Activated naive CD8-positive, alpha-beta T cell treated with anti-CD3 and anti-CD28 coated beads, Interleukin-2, amount 10 ng/mL, durations not matched to agents 7 days and 5 days (primary cell): ENCODE measurements at places on chromosomes 4 and X.

DNA sequence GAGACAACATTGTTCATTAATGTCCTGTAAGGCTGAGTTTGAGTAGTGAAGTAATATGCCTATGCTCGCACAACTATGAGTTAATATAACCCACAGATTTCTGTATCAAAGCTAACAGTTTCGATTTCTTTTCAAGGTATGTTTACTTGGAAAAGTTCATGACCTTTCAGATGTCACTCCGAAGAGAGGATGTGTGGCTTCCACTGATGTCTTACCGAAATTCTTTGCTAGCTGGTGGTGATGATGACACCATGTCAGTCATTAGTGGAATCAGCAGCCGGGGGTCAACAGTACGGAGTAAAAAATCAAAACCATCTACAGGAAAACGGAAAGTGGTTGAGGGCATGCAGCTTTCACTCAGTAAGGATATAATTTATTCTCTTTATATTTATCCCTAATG lies 124.9 kb downstream of the STAG2 start:
- H3K27ac ChIP-seq: peak overlapping the region; percentile 87
- H3K4me1 ChIP-seq: peaks cover 23% of the 10 kb centered on the region
- H3K36me3 ChIP-seq: peaks cover 24% of the 10 kb centered on the region
- no peaks in the 10 kb centered on the region for H3K27me3 ChIP-seq
- H3K4me3 ChIP-seq: peak overlapping the region; percentile 69
- DNase-seq: no peak

- no peak overlapping the region for H3K4me3 ChIP-seq
- no peaks in the 10 kb centered on the region for H3K36me3 ChIP-seq
- peaks cover 21% of the 10 kb centered on the region for H3K27me3 ChIP-seq
- H3K27ac ChIP-seq: no peak overlapping the region
- DNase-seq: peak; percentile 28
- no peaks in the 10 kb centered on the region for H3K4me1 ChIP-seq
These were observed 343.5 kb downstream of the RAPGEF2 start for GRCh38 chr4:159446266-159446976.

GRCh38 chrX:22445880-22446279 lies 173.2 kb downstream of the CBLL2 start:
- H3K4me3 ChIP-seq: no peak overlapping the region
- H3K27me3 ChIP-seq: no peaks in the 10 kb centered on the region
- H3K4me1 ChIP-seq: no peaks in the 10 kb centered on the region
- no peaks in the 10 kb centered on the region for H3K36me3 ChIP-seq

DNA sequence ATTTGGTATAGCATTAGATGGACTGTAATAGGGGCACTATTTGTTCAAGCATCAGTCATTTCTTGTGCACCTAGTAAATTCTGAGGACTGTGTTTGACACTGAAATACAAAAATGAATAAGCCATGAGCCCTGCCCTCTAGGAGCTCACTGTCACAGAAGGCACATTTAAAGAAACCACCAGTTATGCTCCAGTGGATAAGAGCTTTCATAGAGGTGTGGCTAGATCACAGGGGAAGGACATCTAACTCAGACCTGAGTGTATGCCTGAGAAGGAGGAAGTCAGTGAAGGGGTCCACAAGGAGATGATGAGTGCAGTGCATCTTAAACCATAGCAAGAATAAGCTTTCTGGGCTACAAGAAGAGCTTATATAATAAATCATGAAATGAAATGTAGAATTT lies 40.1 kb downstream of the BTC start:
- no peaks in the 10 kb centered on the region for H3K36me3 ChIP-seq
- H3K27me3 ChIP-seq: no peaks in the 10 kb centered on the region
- H3K27ac ChIP-seq: no peak overlapping the region
- no peaks in the 10 kb centered on the region for H3K4me1 ChIP-seq

GRCh38 chrX:45007598-45007997 lies 134.6 kb downstream of the KDM6A start:
- no peak overlapping the region for H3K4me3 ChIP-seq
- no peak for DNase-seq

GRCh38 chr4:67483868-67484602 lies 61.3 kb downstream of the CENPC start:
- H3K27ac ChIP-seq: no peak overlapping the region
- no peaks in the 10 kb centered on the region for H3K27me3 ChIP-seq
- no peaks in the 10 kb centered on the region for H3K4me1 ChIP-seq

DNA sequence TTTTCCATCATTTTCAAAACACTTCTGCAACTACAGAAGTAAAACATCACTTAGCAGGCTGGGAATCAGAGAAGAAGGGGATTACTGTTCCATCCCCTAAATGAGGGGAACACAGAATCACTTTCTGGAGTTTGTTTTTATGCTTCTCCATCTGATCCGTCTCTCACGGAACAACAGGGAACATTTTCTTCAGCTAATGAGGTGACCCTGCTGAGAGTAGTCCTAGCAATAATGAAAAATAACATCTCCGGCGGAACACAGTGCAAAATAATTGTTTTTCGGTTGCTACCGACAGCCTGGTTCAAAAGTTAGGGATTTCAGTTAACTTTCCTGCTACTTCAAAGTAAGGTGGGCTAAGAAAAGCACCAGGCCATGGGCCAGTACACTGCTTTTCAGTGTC lies 322.9 kb downstream of the UNC5C start:
- H3K4me3 ChIP-seq: no peak overlapping the region
- no peaks in the 10 kb centered on the region for H3K27me3 ChIP-seq
- H3K36me3 ChIP-seq: no peaks in the 10 kb centered on the region
- no peaks in the 10 kb centered on the region for H3K4me1 ChIP-seq
- no peak overlapping the region for H3K27ac ChIP-seq

DNA sequence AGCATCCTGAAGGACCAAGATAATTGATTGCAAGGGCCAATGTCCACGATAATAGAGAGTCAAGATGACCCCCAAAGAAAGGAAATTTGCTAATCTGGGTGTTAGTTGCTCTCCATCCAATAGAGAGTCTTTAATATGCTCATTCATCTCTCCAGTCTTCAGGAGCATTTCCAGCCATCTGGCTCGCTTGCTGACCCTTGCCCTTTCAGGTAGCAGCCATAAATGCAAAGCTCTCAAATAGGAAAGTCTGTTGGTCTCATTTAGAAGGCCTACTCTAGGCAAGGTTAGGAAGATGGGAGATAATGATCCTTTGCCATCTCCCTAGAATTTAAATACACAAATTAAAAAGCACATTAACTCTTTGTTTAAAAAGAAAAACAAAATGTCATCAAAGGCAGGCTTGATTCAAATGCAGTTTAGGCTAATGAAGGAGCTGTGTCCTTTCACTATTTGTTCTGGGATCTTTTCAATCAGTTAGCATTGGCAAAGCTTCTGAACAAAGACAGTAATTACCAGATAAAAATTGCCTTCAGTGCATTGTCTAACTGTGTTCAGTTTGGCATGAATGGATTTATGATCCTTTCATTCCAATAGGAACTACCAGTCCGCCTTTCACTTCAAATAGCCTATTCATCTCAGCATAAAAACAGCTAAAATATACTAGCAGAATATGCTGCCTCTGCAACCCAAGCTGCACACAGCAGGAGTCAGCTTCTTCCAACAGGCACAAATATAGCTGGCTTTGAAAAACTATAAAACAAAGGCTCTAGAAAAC lies 49.6 kb upstream of the ATXN3L start:
- no peak for DNase-seq
- H3K27me3 ChIP-seq: peaks cover 2% of the 10 kb centered on the region
- no peaks in the 10 kb centered on the region for H3K36me3 ChIP-seq
- H3K27ac ChIP-seq: no peak overlapping the region
- H3K4me3 ChIP-seq: no peak overlapping the region
- peaks cover 2% of the 10 kb centered on the region for H3K4me1 ChIP-seq

- no peak overlapping the region for H3K4me3 ChIP-seq
- no peaks in the 10 kb centered on the region for H3K36me3 ChIP-seq
- H3K27me3 ChIP-seq: peaks cover 26% of the 10 kb centered on the region
- no peak overlapping the region for H3K27ac ChIP-seq
- DNase-seq: no peak
These were observed 137.0 kb upstream of the ELOVL6 start for GRCh38 chr4:110335399-110335798.

DNA sequence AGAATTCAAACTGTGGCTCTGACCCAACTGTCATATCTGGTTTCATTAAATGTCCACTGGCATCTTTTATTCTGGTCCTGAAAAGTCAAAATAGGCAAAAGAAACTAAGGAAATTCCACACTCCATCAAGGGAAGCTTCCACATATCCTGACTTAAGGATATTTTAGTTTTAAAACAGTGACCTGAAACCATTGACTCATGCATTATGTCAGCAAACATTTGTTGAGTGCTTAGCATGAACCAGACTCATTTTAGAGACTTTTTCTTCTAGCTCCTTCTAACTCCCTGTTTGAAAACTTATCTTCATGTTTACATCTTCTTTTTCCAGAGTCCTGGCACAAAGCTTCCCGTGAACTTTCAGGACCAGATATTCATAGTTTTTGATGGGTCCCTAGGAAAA lies 6.9 kb upstream of the CXCL1 start:
- no peak for DNase-seq
- H3K27me3 ChIP-seq: no peaks in the 10 kb centered on the region
- no peaks in the 10 kb centered on the region for H3K4me1 ChIP-seq
- H3K27ac ChIP-seq: no peak overlapping the region
- H3K36me3 ChIP-seq: no peaks in the 10 kb centered on the region

GRCh38 chr4:173805884-173806283 lies 275.9 kb upstream of the HAND2 start:
- DNase-seq: no peak
- no peak overlapping the region for H3K27ac ChIP-seq
- no peaks in the 10 kb centered on the region for H3K36me3 ChIP-seq
- no peak overlapping the region for H3K4me3 ChIP-seq
- H3K4me1 ChIP-seq: no peaks in the 10 kb centered on the region

- H3K27me3 ChIP-seq: no peaks in the 10 kb centered on the region
- H3K4me1 ChIP-seq: no peaks in the 10 kb centered on the region
- no peaks in the 10 kb centered on the region for H3K36me3 ChIP-seq
- DNase-seq: no peak
- no peak overlapping the region for H3K4me3 ChIP-seq
These were observed 281.7 kb upstream of the PITX2 start for GRCh38 chr4:110904435-110905065.

- no peak overlapping the region for H3K27ac ChIP-seq
- no peak overlapping the region for H3K4me3 ChIP-seq
- peaks cover 5% of the 10 kb centered on the region for H3K27me3 ChIP-seq
- H3K36me3 ChIP-seq: no peaks in the 10 kb centered on the region
These were observed 81.8 kb upstream of the WDR1 start for GRCh38 chr4:10198365-10198764.

GRCh38 chr4:8736090-8736825 lies 135.4 kb downstream of the HMX1 start:
- no peak overlapping the region for H3K27ac ChIP-seq
- no peaks in the 10 kb centered on the region for H3K4me1 ChIP-seq
- no peaks in the 10 kb centered on the region for H3K36me3 ChIP-seq
- H3K27me3 ChIP-seq: no peaks in the 10 kb centered on the region

DNA sequence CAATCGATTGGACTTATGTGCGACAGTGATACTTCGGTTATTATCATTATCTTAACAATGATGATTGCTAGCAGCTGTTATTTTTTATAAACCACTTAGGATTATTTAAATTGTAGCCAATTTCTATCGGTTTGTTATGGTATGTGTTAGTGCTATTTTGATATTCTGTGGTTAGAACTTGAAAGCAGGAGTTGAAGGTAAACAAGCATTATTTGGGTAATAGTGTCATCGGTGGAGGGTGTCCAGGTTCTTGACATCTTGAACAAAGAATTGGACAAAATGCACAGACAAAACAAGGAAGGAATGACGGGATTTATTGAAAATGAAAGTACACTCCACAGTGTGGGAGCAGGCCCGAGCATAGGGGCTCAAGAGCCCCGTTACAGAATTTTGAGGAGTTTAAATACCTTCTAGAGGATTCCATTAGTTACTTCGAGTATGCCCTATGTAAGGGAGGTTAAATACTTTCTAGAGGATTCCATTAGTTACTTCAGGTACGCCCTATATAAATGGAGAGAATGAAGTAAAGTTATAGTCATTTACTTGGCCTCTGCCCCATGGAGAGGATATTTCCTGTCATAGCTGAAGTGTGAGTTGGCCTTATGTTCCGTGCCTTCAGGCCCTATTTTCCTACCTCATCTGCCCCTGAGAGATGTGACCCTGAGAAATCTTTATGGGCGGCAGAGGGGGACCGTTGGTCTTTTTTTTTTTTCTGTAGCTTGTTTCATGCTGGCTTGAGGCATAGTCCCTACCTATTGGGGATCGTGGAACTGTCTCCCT lies 13.1 kb downstream of the MOB1B start:
- no peak overlapping the region for H3K4me3 ChIP-seq
- H3K36me3 ChIP-seq: peaks cover 28% of the 10 kb centered on the region
- no peak overlapping the region for H3K27ac ChIP-seq
- H3K27me3 ChIP-seq: no peaks in the 10 kb centered on the region

GRCh38 chrX:16834806-16835205 lies 35.4 kb downstream of the RBBP7 start:
- H3K4me3 ChIP-seq: no peak overlapping the region
- no peaks in the 10 kb centered on the region for H3K27me3 ChIP-seq
- no peak overlapping the region for H3K27ac ChIP-seq

GRCh38 chr4:121168446-121169281 lies 4.5 kb upstream of the TNIP3 start:
- peaks cover 16% of the 10 kb centered on the region for H3K36me3 ChIP-seq
- no peaks in the 10 kb centered on the region for H3K27me3 ChIP-seq
- peaks cover 35% of the 10 kb centered on the region for H3K4me1 ChIP-seq
- H3K4me3 ChIP-seq: no peak overlapping the region

DNA sequence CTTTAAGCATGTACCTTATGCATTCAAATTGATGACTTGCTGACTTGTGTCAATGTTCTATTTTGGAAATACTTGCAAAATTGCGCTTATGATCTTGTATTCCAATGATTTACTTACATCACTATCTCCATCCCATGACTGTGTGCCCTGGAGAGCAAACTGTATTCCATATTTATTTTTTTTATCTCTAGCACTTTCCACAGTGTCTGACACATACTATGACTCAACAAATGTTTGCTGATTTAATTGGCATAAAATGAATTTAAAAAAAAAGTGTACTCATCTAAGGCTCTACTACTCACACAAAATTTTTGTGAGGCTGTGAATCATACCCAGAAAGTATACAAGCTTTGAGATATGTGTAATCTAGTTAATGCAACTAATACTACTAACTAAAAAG lies 1066.8 kb upstream of the ADGRL3 start:
- H3K4me1 ChIP-seq: no peaks in the 10 kb centered on the region
- no peaks in the 10 kb centered on the region for H3K36me3 ChIP-seq
- H3K27ac ChIP-seq: no peak overlapping the region
- no peak for DNase-seq
- H3K4me3 ChIP-seq: no peak overlapping the region

DNA sequence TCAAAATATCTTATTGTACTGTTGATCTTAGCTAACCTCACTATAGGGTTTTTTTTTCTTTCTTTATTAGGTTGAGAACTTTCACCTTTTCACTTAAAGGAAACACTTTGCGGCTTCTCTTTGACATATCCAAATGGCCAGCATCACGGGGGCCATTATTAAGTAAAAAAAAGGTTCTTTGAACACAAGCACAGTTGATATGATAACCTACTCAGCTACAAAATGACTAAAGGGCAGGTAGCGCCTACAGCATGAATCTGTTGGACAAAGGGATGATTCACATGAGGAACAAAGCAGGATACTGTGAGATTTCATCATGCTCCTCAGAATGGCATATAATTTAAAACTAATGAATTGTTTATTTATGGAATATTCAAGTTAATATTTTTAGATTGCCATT lies 119.6 kb downstream of the CCSER1 start:
- no peak overlapping the region for H3K4me3 ChIP-seq
- H3K27ac ChIP-seq: no peak overlapping the region
- DNase-seq: no peak
- H3K36me3 ChIP-seq: no peaks in the 10 kb centered on the region
- H3K27me3 ChIP-seq: no peaks in the 10 kb centered on the region

GRCh38 chrX:41381685-41382084 lies 47.7 kb downstream of the DDX3X start:
- H3K27me3 ChIP-seq: no peaks in the 10 kb centered on the region
- no peaks in the 10 kb centered on the region for H3K36me3 ChIP-seq
- no peak for DNase-seq
- H3K4me3 ChIP-seq: no peak overlapping the region
- peaks cover 11% of the 10 kb centered on the region for H3K4me1 ChIP-seq
